Gastrocnemius medialis (tissue), 4 donors: ENCODE measurements at places on chromosomes 11 and 22. TPM values are rescaled to one million over a fixed set of nuclear protein-coding genes. Genes with fewer than 3 reads are reported as not detected.

DNA sequence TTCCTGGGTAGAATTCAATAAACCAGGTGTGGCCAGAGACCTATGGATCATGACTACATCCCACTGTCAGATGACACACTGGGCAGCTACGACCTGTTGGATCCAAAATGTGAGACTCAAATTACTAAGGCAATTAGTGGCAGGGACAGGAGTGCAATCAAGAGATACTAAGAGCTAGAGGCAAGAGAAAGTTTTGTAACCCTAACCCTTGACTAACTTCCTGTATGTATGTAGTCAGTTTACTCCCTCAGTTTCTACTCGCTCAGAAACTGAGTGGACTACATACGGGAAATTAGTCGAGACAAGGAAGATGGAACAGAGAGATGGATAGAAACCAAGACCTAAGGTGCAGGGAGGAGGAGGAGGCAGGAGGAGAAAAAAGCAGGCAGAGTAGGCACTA is 2.7 kb downstream of the CYB5R2 start:
- no peak overlapping the region for H3K4me3 ChIP-seq
- no peak overlapping the region for H3K27ac ChIP-seq
- peaks cover 19% of the 10 kb centered on the region for H3K4me1 ChIP-seq
- no peaks in the 10 kb centered on the region for H3K36me3 ChIP-seq
- no peaks in the 10 kb centered on the region for H3K27me3 ChIP-seq

GRCh38 chr22:28014211-28015045 is 95.4 kb upstream of the PITPNB start:
- H3K27me3 ChIP-seq: no peaks in the 10 kb centered on the region
- no peak overlapping the region for H3K27ac ChIP-seq
- peaks cover 23% of the 10 kb centered on the region for H3K4me1 ChIP-seq
- no peak overlapping the region for H3K4me3 ChIP-seq
- DNase-seq: no peak

- H3K4me3 ChIP-seq: peak overlapping the region; percentile 97
- H3K27ac ChIP-seq: no peak overlapping the region
- H3K36me3 ChIP-seq: no peaks in the 10 kb centered on the region
- H3K27me3 ChIP-seq: no peaks in the 10 kb centered on the region
Measured at GRCh38 chr11:33160136-33160535, 1.1 kb downstream of the CSTF3 start.

- peak overlapping the region; percentile 21 for H3K4me3 ChIP-seq
- peak; percentile 96 for DNase-seq
- H3K27ac ChIP-seq: peak overlapping the region; percentile 79
Measured at GRCh38 chr22:42881982-42882656, 25.0 kb upstream of the ARFGAP3 start.

The CCDC116 gene
- total RNA-seq: 0.22 TPM
